ENCODE measurements at places on chromosomes 12 and 14.
A peak's percentile ranks its signal among the peaks of the same experiment; 100 is the strongest.

- peak; percentile 65 for DNase-seq
Measured at GRCh38 chr12:123056053-123056452, 75.6 kb downstream of the ARL6IP4 start.

- DNase-seq: peak; percentile 74
Measured at GRCh38 chr12:14773685-14774073, 29.6 kb downstream of the WBP11 start.

DNA sequence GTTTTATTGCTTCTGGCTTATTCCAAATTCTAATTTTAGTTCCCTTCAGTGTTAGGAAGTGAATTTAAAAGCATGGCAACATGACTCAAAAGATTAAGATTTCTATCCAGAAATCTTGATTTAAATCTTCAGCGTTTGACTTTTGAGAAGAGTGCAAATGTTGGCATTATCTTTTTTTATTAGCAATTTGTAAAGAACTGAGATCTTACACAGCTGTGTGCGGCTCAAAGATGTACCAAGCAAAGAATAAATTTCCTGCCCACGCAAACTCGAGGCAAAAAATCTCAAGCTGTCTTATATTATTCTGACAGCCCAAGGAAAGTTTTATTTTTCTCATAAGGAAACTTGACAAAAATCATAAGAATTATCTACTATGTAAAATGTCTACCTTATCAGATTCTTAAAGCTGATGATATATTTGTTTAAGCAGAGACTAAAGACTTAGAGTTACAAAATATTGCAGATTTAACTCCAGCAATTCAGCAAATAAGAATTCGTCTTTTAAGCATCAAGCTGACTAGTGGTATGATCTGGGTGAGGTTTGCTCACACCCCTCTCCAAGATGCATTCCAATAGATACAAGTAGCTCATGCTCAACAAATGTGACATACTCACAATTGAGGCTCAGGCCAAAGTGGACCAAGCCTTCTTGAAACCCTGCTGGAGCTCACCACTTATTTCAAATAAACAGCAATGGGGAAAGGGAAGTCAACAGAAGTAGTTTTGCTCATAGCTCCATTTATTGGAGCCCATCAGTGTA is 47.4 kb upstream of the POC1B start:
- DNase-seq: no peak

GRCh38 chr12:51926718-51927117 is 19.4 kb downstream of the ACVRL1 start:
- DNase-seq: no peak

DNA sequence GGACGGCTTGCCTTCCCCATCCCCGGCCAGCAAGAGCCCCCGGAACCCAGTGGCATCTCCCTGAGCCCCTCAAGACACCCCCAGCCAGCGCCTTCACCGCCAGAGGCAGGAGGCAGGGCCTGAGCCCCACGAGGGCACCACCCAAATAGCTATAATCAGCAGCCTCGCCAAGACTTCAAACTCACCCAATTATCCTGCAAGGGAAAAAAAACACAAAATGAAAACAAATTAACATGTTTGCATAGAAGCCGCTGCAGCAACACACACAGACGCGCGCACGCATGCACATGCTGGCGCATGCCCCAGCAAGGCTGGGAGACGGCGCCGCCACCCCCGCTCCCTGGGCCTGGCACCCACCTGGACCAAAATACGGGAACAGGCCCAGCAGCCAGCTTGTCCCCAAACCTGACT is 15.8 kb downstream of the FAM222A start:
- peak; percentile 56 for DNase-seq

- DNase-seq: no peak
Measured at GRCh38 chr12:57473392-57473791, 6.3 kb downstream of the ARHGAP9 start.

GRCh38 chr12:9132008-9132535 is 16.4 kb upstream of the A2M start:
- no peak for DNase-seq

DNA sequence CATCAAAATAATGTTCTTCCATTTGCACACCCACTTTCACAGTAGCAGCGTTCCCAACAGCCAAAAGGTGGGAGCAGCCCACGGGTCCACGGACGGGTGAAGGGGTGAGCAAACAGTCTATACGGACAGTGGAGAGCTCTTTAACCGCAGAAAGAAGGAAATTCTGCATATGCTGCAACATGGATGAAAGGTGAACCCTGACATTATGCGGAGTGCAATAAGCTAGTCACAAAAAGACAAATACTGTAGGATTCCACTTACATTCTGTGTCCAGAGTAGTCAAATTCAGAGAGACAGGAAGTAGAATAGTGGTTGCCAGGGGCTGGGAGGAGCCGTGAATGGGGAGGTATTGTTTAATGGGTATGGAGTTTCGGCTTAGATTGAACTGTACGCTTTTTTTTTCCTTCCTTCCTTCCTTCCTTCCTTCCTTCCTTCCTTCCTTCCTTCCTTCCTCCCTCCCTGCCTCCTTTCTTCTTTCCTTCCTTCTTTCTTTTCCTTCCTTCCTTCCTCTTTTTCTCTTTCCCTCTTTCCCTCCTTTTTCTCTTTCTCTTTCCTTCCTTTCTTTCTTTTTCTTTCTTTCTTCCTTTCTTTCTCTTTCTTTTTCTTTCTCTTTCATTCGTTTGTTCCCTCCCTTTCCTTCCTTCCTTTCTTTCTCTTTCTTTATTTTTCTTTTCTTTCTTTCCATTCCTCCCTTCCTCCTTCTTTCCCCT is 15.8 kb upstream of the ANKRD9 start:
- DNase-seq: no peak

- DNase-seq: peak; percentile 35
Measured at GRCh38 chr12:104709692-104710435, 248.2 kb downstream of the SLC41A2 start.

All from aorta (tissue), 5 donors.